T1000 (cell line): ENCODE measurements at places on chromosomes 4 and X.

GRCh38 chrX:152024710-152025109 is 50.2 kb upstream of the GABRE start:
- no peak for DNase-seq

GRCh38 chr4:151652841-151653547 is 107.8 kb downstream of the GATB start:
- DNase-seq: no peak

- no peak for DNase-seq
Measured at GRCh38 chrX:118131336-118131735, 14.7 kb upstream of the KLHL13 start.

DNA sequence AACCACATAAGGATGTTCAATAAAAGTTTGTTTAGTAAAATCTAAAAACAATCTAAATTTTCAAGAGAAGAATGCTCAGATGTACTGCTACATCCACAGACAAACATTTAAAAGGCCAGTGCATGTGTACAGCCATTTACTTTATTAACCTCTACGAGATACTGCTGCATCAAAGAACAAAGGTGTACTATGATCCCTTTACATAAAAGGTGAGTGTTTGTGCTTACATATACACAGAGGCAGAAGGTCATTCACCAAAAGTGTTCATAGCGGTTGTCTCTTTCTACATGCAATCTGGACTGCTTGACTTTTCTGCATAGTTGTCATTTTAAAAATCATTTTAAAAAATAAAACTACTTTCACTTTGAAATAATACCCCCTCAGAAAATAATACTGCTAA is 81.7 kb downstream of the AFAP1 start:
- DNase-seq: no peak

GRCh38 chrX:146881521-146881920 is 67.0 kb upstream of the CXorf51A start:
- DNase-seq: no peak

GRCh38 chr4:33518856-33519255 is 2725.5 kb downstream of the ARAP2 start:
- no peak for DNase-seq

- no peak for DNase-seq
Measured at GRCh38 chr4:184794470-184794869, 31.3 kb downstream of the ACSL1 start.

DNA sequence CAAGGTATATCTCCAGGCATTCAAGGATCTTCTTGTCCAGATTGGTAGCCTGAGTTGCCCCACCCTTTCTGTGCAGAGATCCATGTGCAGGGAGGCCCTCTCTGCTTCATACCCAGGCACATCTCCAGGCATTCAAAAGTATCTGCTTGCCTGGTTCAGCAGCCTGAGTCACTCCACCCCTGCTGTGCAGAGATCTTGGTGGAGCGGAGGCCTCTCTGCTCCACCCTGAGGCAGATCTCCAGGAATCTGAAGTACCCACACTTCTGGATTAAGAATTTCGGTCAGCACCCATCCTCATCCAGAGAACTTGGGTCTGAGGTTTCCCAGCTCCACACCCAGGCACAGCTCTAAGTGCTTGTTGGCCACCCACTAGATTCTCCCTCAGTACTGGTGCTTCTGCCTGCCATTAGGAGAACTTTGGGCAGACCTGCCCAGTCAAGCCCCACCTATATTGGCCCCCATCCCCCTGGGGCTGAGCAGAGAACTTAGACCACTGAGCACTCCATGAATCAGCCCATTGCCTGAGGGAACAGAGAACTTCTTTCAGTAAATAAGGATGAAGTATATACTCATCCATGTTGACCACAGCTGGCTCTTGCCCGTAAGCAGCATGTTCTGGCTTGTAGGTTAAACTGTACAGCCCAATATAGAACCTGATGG is 199.5 kb upstream of the ZCCHC13 start:
- DNase-seq: peak; percentile 77

GRCh38 chrX:17242470-17242869 is 132.5 kb upstream of the NHS start:
- DNase-seq: no peak

GRCh38 chr4:108247387-108248049 is 78.8 kb upstream of the LEF1 start:
- DNase-seq: no peak

GRCh38 chr4:3777669-3778068 is 11.5 kb downstream of the ADRA2C start:
- DNase-seq: no peak

DNA sequence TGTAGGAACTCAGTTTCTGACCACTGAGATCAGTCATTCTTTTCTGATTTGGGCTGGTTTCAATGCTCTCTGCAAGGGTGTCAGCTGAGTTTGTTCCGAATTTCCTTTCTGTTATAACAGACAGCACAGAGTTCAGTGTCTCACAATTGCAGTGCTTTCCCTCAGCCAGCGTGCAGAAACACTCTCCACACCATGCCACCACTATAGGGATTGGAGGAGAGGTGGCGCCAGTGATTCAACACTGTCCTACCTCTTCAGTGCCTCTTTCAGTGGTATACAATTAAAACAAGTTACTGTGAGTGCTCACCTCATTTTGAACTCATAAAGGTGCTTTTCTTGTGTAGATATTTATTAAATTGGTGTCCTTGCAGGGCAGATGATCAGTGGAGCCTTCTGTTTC is 413.2 kb upstream of the CXorf51B start:
- no peak for DNase-seq

DNA sequence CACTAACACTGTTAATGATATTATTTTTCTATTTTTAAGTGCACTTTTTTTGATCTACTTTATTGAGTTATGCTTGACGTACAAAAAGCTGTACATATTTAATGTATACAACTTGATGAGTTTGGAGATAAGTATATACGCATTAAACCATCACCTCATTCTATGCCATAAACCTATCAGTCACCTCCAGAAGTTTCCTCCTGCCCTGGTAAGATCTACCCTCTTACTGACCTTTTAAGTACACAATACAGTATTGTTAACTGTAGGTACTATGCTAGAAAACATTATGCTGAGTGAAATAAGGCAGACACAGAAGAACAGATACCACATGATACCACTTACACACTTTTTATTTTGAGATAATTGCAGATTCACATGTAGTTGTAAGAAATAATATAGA is 36.9 kb downstream of the INTS6L start:
- no peak for DNase-seq

DNA sequence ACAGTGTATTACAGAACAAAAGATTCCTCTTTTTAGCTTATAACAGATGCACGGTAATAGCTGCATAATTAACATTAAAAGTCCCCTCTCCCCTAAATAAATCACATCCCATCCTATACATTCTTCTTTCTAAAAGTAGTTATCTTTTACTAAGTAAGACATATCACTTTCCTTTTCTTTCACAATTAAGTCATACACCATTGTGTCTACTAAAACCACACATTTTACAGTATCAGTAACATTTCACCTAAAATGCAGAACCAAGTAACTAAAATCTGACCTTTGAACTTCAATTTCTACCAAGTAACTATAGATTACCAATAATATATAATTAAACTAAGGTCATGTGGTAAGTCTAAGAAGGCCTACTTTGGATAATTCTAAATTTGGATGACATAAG is 14.2 kb downstream of the DHX15 start:
- DNase-seq: no peak

DNA sequence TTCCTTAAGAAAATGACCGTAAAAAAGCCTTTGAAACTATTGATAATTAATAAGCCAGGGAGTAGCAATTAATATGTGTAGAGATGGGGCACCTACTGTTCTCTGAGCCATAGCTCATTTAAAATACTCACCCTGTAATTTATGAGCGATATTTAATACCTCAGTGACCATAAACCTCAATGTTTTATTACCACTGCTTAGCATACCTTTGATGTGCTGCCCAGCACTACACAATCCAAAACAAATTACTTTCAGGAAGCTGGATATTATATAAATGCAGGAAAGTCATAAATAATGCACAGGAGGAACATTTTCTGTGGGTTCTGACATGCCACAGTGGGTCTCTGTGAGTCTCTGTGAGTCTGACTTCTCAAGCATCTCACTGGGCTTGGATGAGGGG is 166.1 kb upstream of the RPL34 start:
- no peak for DNase-seq

- no peak for DNase-seq
Measured at GRCh38 chrX:135951291-135951690, 22.5 kb downstream of the MMGT1 start.

DNA sequence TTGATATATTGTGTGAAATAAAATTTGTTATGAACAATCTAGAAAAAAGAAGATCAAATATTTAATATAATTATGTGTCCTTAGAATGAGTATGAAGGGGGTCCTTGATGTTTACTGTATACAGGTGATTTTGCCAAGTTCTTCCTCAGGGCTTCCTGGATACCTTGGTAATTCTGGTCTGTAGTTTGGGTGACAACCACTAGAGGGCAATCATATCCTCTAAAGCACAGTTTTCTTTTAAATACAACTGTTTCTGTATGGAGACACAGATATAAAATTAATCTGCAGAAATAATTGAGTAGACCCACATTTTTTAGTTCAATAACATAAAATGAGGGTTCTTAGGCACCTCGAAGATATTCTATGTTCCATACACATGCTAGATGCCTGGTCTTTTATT is 157.7 kb downstream of the SPANXN1 start:
- DNase-seq: no peak

DNA sequence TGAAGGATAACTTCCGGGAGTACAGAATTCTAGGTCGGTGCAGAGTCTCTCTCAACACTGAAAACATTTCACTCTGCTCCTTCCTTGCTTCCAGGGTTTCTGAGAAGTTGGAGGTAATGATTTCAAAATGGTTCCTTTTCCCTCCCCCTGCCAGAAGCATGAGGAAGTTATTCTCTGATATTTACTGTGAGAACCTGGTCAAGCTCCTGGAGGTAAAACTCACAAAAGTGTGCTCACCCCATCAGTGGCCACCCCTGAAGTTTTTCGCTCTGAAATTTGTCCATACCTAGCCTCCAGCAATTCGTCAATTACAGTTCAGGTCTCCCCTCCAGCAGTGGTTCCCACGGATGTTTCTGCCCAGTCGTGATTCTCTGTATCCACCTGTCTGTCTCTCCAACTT is 16.2 kb upstream of the MECP2 start:
- no peak for DNase-seq

DNA sequence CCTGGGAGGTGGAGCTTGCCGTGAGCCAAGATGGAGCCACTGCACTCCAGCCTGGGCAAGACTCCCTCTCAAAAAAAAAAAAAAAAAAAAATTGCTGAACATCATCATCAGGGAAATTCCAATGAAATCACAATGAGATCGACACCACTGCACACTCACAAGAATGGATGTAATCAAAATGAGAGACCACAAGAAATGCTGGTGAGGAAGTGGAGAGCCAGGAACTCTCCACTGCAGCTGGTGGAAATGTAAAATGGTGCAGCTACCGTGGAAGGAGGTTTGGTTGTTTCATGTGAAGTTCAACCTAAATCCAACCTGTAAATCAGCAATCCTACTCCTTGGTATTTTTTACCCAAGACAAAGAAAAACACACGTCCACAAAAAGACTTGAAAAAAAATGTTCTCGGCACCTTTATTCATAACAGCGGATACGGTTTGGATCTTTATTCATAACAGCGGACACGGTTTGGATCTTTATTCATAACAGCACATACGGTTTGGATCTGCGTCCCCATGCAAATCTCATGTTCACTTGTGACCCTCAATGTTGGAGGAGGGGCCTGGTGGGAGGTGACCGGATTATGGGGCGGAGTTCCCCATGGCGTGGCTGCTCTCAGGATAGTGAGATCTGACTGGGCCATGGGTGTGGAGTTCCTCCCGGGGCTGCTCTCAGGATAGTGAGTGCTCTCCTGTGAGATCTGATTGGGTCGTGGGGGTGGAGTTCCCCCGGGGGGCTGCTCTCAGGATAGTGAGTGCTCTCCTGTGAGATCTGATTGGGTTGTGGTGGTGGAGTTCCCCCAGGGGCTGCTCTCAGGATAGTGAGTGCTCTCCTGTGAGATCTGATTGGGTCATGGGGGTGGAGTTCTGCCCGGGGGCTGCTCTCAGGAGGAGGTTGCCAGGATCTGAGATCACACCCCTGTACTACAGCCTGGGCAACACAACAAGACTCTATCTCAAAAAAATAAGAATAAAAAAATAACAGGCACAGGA is 7.7 kb downstream of the GAK start:
- peak; percentile 60 for DNase-seq

GRCh38 chr4:159398236-159398638 is 295.4 kb downstream of the RAPGEF2 start:
- no peak for DNase-seq

DNA sequence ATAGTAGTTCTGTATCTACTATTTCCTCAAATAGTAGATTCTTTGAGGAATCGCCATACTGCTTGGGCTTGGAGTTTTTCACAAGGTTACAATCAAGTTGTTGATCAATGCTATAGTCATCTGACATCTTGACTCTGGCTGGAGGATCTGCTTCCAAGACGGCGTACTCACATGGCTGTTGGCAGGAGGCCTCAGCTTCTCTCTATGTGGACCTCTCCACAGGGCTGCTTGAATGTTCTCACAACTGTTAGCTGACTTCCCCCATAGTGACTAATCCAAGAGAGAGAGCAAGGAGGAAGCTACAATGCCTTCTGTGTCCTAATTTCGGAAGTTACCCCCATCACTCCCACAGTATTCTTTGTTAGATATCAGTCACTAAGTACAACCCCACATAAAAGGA is 10.3 kb downstream of the EGFL6 start:
- no peak for DNase-seq

DNA sequence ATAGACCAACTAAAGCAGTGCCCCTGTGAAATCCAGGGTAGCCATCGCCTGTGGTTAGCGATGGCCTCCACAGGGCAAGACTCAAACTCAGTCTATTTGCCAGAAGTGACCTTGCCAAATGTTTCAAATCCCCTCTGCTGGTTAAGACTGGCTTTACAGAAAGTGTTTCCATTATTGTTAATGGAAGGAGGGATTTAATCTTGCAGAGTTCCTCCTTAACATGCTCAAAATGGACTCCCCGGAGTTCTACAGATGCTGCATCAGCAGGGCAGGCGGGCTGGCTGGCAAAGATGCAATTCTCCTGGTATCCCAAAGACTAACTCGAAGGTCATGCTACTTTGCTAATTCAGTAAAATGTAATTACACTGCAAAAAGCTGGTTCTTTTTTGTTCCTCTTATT is 313.0 kb upstream of the SLC7A11 start:
- no peak for DNase-seq

DNA sequence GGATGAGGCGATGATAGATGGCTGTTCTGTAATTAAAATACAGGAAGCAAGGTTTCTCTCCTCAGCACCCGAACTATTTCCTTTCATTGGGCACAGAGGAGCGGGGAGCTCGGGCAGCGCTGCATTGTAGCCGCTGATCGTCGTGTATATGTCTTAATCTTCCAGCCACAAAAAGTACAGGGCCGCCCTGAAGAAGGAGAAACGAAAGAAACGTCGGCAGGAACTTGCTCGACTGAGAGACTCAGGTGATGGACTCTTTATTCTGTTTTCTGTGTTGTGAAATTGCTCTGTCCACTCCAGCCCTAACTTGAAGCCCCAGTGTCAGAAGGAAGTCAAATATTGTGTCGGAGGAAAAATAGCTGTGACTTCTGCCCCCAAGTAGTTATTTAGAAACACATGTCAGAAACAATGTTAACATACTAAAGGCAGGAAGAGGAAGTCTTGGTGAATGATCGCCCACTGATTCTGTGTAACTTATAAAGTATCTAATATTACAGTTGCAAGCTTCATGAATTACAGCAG is 546 bp downstream of the ZRSR2 start:
- DNase-seq: peak; percentile 0

GRCh38 chr4:82706349-82707000 is 92.1 kb downstream of the SCD5 start:
- no peak for DNase-seq

GRCh38 chrX:106300239-106300638 is 132.1 kb downstream of the PWWP3B start:
- no peak for DNase-seq
